ENCODE measurements at places on chromosomes 2 and 18.

DNA sequence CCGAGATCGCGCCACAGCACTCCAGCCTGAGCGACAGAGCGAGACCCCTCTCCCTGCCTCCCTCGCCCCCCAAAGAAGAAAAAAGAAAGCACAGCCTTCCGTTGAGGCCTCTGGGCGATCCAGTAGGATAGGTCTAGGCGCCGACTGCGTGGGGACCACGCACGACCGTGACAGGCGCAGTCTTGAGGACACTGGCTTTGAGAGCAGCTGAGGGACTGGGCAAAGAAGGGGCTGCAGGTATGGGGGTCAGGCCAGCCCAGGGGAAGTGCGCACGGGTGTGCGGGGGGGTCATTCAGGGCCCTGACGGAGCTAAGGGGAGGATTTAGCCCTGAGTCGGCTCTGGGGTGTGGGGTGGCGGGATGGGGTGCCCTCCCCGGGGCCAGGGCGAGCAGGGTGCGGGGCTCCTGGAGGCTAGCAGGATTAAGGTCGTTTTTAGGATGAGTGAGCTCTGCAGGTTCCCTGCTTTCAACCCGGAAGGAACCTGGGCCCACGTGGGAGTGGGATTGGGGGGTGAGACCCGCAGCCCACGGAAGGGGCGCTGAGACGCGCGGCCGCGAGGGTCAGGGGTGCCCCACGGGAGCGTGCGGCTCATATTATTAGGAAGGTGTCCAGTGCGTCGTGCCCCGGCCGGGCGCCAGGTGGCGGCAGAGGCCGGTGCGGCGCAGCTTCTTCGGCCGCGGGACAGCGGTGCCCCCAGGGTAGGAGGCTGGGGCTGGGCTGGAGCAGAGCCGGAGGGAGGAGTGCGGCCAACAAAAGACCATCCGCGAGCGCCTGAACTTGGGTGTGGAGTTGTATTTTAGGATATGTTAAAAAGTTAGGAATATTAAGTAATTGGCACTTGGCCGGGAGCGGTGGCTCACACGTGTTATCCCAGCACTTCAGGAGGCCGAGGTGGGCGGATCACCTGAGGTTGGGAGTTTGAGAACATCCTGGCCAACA, 20.5 kb upstream of the ZNF236 start:
- no peak for DNase-seq

GRCh38 chr2:141021611-141022010, 1109.2 kb downstream of the LRP1B start:
- no peak for DNase-seq

GRCh38 chr2:177404243-177404642, 11.7 kb downstream of the AGPS start:
- no peak for DNase-seq

DNA sequence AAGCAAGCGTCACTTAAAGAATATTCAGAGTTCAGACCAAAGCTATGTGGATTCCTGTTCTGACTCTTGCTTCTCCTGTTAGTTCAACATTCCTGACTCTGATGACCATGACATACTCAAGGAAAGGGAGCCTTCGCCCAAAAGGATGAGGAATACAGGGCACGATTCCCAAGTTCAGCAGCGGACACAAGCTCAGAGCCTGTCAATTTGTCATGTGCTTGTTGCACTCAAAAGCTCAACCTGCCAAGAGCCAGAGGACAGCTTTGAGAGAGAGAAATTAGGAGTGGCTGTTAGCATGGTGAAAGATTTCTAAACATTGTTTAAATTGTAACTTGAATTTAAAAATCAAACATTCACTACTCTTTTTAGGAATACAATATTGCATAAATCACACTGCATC, 33.3 kb downstream of the APLF start:
- DNase-seq: no peak

GRCh38 chr2:132416723-132417395, at the start of gene GPR39:
Gene GPR39, plus strand, starts transcription at chr2:132416805.
- no peak for DNase-seq

- no peak for DNase-seq
These were observed 110.7 kb upstream of the NABP1 start for GRCh38 chr2:191567206-191567605.

DNA sequence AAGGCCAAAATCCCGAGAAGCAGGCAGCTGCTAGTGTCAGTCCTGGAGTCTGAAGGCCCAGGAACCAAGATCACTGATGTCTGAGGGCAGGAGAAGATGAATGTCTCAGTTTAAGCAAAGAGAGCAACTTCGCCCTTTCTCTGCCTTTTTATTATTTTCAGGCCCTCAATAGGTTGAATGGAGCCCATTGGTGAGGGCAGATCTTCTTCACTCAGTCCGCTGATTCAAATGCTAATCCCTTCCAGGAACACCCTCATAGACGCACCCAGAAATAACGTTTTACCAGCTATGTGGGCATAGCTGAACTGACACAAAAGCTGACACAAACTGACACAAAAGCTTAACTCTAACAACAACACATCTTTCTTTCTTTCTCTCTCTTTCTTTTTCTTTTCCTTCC, 78.0 kb upstream of the KCNJ3 start:
- no peak for DNase-seq

- peak; percentile 81 for DNase-seq
These were observed 314.9 kb downstream of the AFF3 start for GRCh38 chr2:99827296-99827999.

- DNase-seq: no peak
These were observed 203.5 kb upstream of the UBE2E3 start for GRCh38 chr2:180776921-180777320.

DNA sequence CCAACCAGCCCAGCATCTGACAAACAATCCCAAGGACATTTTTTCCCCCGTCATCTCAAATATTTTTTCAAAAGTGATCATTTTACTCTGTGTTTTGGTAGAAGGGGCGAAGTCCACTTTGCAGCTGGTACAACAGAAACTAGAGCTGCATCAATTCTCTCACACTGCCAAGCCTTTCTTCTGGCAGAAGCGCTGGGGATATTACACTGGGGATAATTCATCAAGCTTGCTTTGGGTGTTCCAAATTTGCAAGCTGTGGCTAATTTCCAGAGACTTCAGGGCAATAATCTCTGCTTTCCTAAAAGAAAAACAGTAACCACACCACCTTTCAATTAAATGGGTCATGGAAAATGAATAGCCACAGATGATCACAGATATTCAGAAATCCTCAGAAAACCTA, 238.3 kb downstream of the SLC8A1 start:
- no peak for DNase-seq

DNA sequence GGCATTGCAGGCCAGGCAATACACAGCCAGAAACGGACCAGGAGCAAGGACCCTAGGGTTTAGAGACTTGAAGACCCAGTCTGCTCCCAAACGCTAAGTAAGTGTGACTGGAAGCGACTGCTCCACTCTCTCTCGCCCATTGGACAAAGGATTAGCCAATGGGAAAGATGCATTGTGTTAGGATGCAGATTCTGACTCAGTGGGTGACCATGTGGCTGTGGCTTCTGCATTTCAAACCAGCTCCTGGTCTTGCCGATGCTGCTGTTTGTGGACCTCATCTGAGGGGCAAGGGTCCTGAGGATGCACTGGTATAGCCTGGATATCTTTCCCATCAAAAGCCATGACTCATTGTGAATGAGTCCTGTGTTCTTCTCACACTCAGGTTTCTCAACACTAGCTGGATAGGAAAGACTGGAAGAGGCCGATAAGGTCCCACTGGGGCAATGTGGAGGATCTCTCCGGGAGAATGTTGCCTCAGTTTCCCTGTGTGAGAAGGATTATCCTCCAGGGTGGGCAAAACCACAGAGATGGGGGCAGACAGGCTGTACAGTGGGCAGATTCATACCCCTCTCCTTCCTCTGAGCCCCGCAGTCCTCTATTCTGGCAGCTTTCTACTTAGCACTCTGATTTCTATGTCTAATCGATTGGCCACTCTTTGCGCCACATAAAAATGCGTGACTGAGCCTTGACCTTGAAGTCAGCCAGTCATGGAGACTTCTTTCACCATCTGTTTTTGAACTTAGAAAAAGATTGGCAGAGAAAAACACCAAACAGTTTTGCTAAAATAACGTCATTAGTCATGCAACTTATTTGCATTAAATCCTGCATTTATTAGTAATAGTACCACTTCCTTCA, 257.1 kb downstream of the PRKCE start:
- no peak for DNase-seq

- no peak for DNase-seq
These were observed 56.9 kb downstream of the DPYSL5 start for GRCh38 chr2:26904839-26905238.

- no peak for DNase-seq
These were observed 38.3 kb downstream of the ST3GAL5 start for GRCh38 chr2:85850451-85850850.

DNA sequence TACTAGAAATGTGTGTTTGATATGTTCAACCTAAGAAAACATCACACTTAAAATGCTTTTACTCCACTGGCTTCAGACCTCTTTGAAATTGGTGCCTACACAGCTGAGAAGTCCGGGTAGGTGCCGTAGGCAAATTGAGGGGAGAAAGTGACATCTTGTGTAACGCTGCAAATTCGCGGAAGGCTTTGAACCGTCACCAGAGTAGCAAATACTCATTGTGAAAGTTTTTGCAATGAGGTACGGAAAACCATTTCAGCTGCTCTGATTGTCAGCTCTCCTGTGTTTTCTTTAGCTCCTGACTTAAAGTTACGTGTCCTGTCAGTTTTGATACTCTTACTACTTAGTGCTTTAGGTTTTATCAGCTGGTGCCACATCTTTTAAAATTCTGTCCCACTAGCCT, 224.5 kb downstream of the FAM210A start:
- no peak for DNase-seq

- no peak for DNase-seq
These were observed 37.5 kb upstream of the STK17B start for GRCh38 chr2:196208915-196209314.

GRCh38 chr2:151484100-151484499, 74.4 kb downstream of the RIF1 start:
- DNase-seq: no peak

DNA sequence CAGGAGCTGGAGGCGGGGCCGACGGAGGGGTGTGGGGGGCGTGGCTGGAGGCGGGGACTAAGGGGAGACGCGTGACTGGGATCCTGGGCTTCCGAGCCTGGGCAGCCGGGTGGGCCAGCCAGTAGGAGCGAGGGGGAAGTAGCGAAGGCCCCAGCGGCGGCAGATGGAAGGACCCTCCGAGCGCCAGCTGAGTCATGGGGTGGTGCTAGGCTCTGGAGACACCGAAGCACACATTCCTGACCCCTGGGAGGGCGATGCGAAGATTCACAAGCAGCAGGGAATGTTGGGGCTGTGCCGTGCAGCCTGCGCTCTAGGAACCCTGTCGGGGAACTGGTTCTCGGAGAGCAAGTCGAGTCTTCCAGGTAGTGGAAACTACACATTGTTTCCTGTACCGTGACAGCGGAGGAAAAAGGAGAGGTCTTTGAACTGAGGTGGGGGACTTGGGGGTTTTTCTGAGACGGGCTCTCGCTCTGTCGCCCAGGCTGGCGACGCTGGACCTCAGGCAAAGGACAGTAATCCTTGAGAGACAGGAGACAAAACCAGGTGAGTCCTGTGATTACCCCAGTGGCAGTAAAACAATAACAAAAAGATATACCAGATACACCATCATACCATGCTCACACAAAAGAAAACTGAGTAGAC, 650 bp upstream of the AFG3L2 start:
- no peak for DNase-seq

GRCh38 chr2:150876251-150876950, 385.3 kb downstream of the RBM43 start:
- DNase-seq: no peak

DNA sequence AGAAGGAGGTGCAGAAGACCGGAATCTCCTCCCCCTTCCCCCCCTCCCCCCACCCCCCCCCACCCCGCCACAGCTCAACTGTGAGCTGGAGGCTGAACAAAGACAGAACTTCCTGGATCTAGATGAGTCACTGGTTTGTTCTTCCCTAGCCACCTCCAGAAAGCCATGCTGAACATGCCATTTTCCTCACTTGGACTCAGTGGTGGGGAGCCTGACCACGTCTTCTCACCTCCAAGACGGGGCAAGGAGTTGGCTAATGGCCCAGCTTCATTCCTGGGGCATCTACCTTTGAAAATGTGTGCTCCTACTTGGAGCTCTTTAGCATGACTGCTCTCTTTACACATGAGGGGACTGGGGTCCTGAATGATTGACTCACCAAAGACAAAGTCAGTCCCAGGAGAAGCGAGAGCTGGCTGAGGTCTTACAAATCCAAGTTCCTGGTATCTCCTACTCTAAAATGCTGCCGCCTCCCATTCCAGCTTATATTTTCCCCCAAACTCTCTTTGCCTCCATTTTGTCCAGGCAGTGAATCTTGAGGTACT, 22.6 kb upstream of the FZD5 start:
- peak; percentile 23 for DNase-seq

- no peak for DNase-seq
These were observed 172.6 kb upstream of the PIEZO2 start for GRCh38 chr18:11322006-11322405.

GRCh38 chr2:189297446-189297845, 117.9 kb upstream of the COL5A2 start:
- DNase-seq: peak; percentile 62

DNA sequence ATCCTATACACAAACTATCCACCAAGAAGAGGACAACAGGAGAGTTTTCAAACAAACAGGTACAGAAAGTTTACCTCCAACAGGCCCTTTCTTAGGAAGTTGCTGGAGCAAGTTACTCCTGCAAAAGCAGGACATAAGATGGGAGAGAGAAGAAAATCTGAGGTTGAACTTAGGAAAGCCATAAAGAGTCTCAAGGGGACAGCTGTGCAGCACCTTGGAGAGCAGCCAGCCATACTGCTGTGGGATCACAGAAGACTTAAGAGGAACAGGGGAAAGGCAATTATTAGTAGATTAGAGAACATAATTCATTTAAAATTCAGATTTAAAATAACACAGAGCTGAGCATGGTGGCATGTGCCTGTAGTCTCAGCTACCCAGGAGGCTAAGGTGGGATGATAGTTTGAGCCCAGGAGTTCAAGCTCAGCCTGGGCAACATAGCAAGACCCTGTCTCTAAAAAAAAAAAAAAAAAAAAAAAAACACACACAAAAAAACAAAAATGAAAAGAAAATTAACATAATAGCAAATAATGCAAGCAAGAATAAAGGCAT, 148.1 kb upstream of the SIX3 start:
- DNase-seq: peak; percentile 2

DNA sequence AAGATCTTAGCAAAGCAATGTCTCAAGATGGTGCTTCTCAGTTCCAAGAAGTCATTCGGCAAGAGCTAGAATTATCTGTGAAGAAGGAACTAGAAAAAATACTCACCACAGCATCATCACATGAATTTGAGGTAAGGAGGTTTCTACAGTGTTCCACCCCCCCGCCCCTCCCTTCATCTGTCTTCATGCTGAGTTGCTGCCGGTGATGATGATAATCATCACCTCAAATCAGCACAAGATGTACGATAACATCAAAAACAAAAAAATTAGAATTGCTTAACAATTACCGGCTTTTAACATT, 14.6 kb downstream of the UGP2 start:
- DNase-seq: peak; percentile 92

DNA sequence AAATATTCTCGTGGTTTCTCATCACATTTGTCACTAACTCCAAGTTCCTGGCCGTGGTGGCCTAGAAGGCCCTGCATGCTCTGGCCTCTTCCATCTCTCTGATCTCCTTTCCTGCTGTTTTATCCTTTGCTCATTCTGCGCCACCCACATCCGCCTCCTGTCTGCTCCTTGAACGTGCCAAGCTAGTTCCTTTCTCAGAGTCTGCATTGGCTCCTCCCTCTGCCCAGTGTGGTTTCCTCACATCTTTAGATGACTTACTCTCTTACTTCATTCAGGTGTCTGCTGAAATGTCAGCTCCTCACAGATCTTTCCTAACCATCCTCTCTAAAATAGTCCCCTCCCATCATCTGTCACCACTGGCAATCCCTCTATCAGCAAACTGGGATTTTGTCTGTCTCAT, 158.6 kb upstream of the RBMS1 start:
- DNase-seq: peak; percentile 97
